DND-41 (cell line): ENCODE measurements at places on chromosomes 3 and 15.

GRCh38 chr3:170270282-170270881 is 48.2 kb downstream of the PRKCI start:
- H3K4me3 ChIP-seq, result no peak overlapping the region
- H3K4me1 ChIP-seq, result no peaks in the 10 kb centered on the region
- no peak overlapping the region for H3K27ac ChIP-seq
- no peak for DNase-seq

GRCh38 chr3:30141927-30142326 is 464.5 kb upstream of the TGFBR2 start:
- no peak overlapping the region for H3K4me3 ChIP-seq
- no peaks in the 10 kb centered on the region for H3K4me1 ChIP-seq
- H3K27me3 ChIP-seq, result no peaks in the 10 kb centered on the region
- no peaks in the 10 kb centered on the region for H3K36me3 ChIP-seq
- DNase-seq, result no peak

- no peaks in the 10 kb centered on the region for H3K36me3 ChIP-seq
- H3K27me3 ChIP-seq, result no peaks in the 10 kb centered on the region
- DNase-seq, result no peak
- no peak overlapping the region for H3K4me3 ChIP-seq
- no peak overlapping the region for H3K27ac ChIP-seq
Measured at GRCh38 chr3:122858373-122858772, 63.5 kb downstream of the SLC49A4 start.

- H3K27ac ChIP-seq, result no peak overlapping the region
- no peaks in the 10 kb centered on the region for H3K36me3 ChIP-seq
- H3K4me3 ChIP-seq, result no peak overlapping the region
- H3K27me3 ChIP-seq, result no peaks in the 10 kb centered on the region
Measured at GRCh38 chr3:113051302-113051711, 60.5 kb downstream of the GTPBP8 start.

DNA sequence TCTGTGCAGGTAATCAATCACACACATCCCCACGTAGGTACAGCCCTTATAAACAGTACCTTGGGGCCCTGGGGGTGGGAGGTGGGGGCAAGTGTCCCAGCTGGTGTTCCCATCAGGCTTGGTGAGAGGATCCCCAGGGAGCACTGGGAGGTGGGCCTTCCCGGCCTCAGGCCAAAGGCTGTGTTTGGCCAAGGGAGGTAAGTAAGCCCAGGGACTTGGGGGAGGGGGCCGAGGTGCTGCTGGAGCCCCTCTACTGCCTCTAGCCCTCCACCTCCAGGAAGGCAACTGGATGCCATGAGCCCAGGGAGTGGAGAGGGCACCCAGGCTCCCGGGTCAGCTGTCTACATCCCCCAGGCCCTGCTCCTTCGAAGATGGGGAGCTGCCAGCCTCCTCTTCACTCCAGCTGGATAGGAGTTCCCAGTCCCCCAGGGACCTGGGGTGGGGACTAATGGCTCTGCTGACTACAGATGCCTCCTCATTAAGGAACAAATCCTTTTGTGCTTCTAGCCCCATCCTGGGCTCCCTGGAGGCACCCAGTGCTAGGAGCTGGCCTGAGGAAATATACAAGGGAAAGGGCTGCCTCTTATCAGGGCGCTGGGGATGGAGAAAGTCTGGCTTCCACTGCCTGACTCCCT is 33.1 kb downstream of the RNU5B-1 start:
- DNase-seq, result no peak
- H3K4me3 ChIP-seq, result no peak overlapping the region
- peaks cover 3% of the 10 kb centered on the region for H3K27me3 ChIP-seq
- H3K27ac ChIP-seq, result no peak overlapping the region
- H3K36me3 ChIP-seq, result no peaks in the 10 kb centered on the region
